CD14-positive monocyte (primary cell): ENCODE measurements at places on chromosomes 2 and 18. TPM values are rescaled to one million over a fixed set of nuclear protein-coding genes. Genes with fewer than 3 reads are reported as not detected.

DNA sequence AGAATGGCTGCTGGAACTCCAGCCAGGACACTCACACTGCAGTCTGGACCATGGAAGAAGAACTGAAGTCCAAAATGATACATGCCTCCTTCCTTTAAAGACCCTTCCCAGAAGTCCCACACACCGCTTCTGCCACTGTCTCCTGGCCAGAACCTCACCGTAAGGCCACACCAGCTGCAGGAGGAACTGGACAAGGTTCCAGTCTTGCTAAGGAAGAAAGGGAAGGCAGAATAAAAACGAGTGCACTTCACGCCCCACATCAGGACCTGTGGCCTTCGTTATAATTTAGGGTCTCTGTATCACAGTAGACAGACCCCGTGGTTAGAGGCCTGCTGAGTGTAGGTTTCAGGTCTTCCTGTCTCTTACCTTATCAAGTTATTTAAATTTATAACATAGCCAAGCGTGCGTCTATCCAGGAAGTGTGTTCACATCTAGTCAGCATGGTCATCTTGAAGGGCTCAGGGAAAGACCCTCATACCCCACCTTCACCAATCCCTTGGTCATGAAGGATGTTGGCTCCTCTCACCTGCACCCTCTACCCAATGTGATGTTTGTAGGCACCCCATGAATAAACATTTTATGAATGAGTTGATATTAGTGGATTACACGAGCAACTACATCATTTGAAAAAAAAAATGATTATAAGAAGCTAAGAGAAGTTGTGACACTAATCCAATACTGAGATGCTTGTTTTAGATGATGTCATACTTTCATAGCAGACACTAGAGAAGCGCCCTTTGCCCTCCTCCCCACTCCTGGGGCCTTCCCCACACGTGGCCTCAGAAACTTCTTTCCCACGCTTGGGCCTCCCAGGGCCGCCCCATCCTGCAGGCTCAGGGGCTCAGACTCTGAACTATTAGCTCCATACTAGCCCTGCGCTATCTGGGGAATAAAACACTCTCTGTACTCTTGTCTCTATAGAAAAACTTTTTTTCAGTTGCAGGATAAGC lies 157.6 kb downstream of the FAM210A start:
- DNase-seq = peak; percentile 88
- peaks cover 56% of the 10 kb centered on the region for H3K4me1 ChIP-seq
- no peaks in the 10 kb centered on the region for H3K36me3 ChIP-seq
- H3K27ac ChIP-seq = peak overlapping the region; percentile 99

GRCh38 chr2:56587456-56587855 lies 403.7 kb downstream of the CCDC85A start:
- H3K4me1 ChIP-seq = no peaks in the 10 kb centered on the region
- H3K27me3 ChIP-seq = no peaks in the 10 kb centered on the region
- DNase-seq = no peak
- H3K36me3 ChIP-seq = no peaks in the 10 kb centered on the region

DNA sequence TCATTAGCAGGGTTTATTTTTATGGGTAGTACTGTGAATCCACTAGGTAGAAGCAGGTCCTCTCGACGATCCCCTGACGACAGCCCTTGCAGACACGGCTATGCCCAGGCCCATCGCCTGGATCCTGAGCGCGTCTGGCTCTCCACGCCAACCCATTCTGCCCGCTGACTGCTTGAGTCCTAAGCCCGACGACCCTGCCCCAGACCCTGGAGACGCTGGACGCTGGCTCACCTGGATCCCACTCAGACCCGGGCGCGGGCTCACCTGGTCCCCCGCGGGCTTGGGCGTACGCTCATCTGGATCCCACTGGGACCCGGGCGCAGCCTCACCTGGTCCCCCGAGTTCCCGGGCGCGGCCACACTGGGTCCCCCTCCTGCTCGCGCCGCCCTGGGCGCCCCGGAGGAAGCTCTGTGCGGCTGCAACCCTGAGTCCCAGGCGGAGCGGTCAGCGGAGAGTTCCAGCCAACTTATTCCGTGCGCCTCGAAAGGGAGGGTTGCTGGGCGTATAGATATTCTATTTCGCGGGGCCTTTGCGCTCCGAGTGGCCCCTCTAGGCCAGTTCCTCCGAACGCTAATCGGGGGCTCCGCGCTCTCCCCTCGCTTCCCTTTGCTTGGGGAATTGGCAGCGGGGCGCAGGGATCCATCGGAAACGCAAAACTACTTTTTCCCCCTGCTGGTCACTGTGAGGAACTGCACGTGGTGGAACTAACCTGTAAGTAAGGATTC lies 22.4 kb upstream of the RMP24 start:
- no peaks in the 10 kb centered on the region for H3K36me3 ChIP-seq
- peak overlapping the region; percentile 78 for H3K4me3 ChIP-seq
- no peaks in the 10 kb centered on the region for H3K27me3 ChIP-seq

DNA sequence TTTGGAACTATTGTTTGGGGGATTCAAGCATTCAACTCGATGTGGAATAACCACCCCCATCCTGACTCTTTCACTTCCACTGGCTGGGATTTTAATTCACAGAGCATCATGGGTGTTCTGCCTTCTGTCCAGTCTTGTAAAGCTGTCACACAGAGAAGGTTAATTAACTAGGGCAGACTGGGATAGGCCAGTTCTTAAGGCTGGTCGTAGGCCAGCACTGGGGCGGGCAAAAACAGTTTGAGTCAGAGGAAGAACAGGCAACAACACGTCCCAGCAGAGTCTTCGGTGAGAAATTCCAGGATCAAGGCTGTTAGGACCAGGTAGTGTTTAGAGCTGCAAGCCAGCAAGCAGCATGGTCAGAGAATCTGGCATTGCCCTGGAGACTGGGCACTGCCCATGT lies 4.0 kb upstream of the RNF152 start:
- peaks cover 20% of the 10 kb centered on the region for H3K4me1 ChIP-seq
- no peaks in the 10 kb centered on the region for H3K36me3 ChIP-seq
- DNase-seq = no peak
- no peak overlapping the region for H3K4me3 ChIP-seq

- H3K4me3 ChIP-seq = no peak overlapping the region
- peak overlapping the region; percentile 93 for H3K27ac ChIP-seq
- DNase-seq = peak; percentile 74
- no peaks in the 10 kb centered on the region for H3K27me3 ChIP-seq
Measured at GRCh38 chr2:234292205-234292961, 204.5 kb downstream of the ARL4C start.

DNA sequence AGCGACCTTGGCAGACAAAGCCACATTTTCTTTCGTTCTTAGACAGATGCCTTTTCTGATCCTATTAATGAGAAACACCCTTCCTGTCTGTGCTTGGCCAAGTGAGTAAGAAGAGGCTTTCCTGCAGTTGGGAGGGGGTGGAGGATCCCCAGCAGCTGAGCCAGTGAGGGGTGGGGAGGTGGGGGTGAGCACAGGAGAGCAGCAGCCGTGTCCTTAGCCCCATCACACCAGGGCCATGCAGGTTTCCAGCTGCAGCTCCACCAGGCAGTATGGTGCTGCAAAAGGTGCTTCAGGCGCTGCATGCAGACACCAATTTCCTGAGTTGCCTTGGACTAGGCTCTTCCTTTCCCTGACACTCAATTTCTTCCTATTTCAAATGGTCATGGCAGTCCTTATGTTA lies 123.3 kb upstream of the SIX2 start:
- DNase-seq = no peak
- no peak overlapping the region for H3K27ac ChIP-seq
- H3K4me3 ChIP-seq = no peak overlapping the region

- no peaks in the 10 kb centered on the region for H3K36me3 ChIP-seq
- H3K4me3 ChIP-seq = no peak overlapping the region
- peak overlapping the region; percentile 63 for H3K27ac ChIP-seq
- no peak for DNase-seq
- H3K27me3 ChIP-seq = no peaks in the 10 kb centered on the region
Measured at GRCh38 chr2:9547262-9547991, 8.2 kb downstream of the ADAM17 start.

DNA sequence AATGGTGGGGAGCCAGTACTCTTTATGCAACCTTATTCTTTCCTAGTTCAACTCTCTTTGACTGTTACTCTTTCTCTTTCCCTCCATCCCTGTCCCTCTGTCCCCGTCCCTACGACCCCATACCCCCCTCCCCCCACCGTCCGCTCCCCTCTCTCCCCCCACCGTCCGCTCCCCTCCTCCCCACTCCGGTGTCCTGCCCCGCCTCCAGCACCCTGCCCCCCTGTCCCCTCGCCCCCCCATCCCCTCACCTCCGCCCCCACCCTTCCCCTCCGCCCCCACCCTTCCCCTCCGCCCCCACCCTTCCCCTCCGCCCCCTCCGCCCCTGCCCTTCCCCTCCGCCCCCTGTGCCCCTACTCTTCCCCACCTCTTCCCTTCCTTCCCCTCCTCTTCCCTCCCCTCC lies 128.4 kb downstream of the LPIN1 start:
- peaks cover 37% of the 10 kb centered on the region for H3K4me1 ChIP-seq
- H3K36me3 ChIP-seq = no peaks in the 10 kb centered on the region
- DNase-seq = no peak
- H3K27ac ChIP-seq = no peak overlapping the region

DNA sequence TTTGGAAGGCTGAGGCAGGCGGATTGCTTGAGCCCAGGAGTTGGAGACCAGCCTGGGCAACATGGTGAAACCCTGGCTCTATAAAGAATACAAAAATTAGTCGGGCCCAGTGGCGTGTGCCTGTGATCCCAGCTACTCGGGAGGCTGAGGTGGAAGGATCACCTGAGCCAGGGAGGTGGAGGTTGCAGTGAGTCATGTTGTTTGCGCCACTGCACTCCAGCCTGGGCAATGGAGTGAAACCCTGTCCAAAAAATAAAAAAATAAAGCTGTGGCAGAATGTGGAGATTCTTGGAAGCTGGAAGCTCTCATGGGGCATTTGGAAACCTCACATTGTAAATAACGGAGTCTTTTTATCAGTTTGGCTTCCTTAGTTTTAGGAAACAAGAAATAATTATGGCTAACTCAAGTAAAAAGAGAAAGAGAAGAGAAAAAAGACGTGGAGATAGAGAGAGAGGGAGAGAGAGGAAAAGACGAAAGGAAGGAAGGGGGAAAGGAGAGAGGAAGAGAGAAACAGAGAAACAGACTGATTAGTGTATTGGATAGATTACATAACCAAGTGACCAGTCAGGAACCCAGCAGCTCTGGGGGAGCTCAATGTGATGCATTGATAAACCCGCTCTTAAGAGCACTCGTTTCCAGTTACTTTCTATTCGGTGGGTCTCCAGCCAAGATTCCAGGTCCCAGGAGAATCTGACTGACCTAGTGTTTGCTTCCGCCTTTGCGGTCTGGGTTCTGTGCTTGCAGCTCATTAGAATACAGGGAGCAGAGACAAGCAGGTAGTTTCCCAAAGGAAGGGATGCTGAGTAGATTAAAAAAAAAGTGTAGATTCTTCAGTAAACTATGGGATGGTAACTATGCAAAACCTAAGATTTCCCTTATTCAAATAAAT lies 1.1 kb upstream of the SPAST start:
- peaks cover 29% of the 10 kb centered on the region for H3K4me1 ChIP-seq
- H3K27ac ChIP-seq = no peak overlapping the region

- DNase-seq = peak; percentile 20
- H3K27me3 ChIP-seq = no peaks in the 10 kb centered on the region
- no peak overlapping the region for H3K4me3 ChIP-seq
- H3K4me1 ChIP-seq = peaks cover 9% of the 10 kb centered on the region
Measured at GRCh38 chr2:60213865-60214625, 339.4 kb downstream of the BCL11A start.

- H3K27ac ChIP-seq = no peak overlapping the region
- no peaks in the 10 kb centered on the region for H3K36me3 ChIP-seq
- DNase-seq = no peak
- H3K4me1 ChIP-seq = no peaks in the 10 kb centered on the region
- H3K27me3 ChIP-seq = no peaks in the 10 kb centered on the region
Measured at GRCh38 chr2:46334389-46335271, 37.4 kb downstream of the EPAS1 start.

- no peaks in the 10 kb centered on the region for H3K4me1 ChIP-seq
- H3K27me3 ChIP-seq = no peaks in the 10 kb centered on the region
- no peak overlapping the region for H3K27ac ChIP-seq
- no peak overlapping the region for H3K4me3 ChIP-seq
Measured at GRCh38 chr2:186992597-186992996, 143.6 kb upstream of the ZSWIM2 start.

DNA sequence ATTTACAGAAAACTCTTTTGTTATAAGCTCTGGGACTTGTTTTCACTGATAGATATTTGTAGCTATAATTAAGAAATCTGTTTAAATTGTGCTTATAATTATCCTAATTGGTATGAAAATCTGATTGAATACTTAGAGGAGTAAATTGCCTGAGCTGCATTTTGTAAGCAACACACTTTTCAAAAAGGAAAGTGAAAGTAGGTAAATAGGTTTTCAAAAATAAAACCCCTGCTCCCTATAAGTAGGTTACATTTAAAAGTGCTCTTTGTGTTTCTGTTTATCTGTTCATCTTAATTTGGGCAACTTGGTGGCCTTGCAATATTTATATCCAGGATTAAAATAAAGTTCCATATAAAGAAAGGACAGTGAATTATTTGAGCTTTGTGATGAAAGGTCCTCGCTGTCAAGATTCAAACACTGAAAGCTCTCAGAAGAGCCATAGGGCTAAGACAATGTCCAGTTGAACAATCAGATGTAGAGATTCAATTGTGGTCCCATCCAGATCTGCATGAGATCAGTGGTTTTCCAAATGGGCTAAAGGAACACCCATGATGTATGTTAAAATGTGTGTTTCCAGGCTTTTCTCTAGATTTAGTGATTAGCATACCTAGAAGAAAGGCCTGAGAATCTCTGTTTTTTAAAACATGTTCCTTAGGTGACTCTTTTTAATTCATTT lies 371.6 kb downstream of the RPRM start:
- no peak overlapping the region for H3K4me3 ChIP-seq
- no peaks in the 10 kb centered on the region for H3K27me3 ChIP-seq
- H3K4me1 ChIP-seq = no peaks in the 10 kb centered on the region
- H3K36me3 ChIP-seq = no peaks in the 10 kb centered on the region
- no peak for DNase-seq

Gene CLEC4F
- polyA plus RNA-seq = 6.8 and 17.0 TPM in 2 replicates

Gene SLC11A1
- 352 TPM for polyA plus RNA-seq

Gene CNGA3
- not detected for polyA plus RNA-seq

Gene DNAH7
- polyA plus RNA-seq = not detected

Gene ZSWIM2
- 0.28 TPM in 1 of 2 replicates, not detected in the other for polyA plus RNA-seq
